MG63 (cell line): ENCODE measurements at places on chromosomes 11 and 22.

DNA sequence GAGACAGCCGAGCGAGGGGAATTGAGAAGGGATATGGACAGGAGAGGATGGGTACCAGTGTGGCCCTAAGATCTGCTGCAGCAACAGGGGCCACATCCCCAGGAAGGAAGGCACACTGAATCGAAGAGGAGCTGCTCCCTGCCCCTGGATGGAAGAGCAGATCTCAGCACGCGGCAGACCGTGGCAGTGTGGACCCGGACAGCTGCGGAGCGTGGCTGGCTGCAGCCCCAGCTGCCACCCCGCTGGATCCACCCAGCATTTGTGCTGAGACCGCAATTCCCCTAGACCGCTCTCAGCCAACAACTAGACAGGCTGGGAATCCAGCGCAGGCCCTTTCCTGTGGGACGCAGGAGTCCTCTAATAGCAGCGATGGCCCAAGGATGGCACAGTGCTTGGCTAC lies 94.7 kb downstream of the NECTIN1 start:
- DNase-seq, result no peak

DNA sequence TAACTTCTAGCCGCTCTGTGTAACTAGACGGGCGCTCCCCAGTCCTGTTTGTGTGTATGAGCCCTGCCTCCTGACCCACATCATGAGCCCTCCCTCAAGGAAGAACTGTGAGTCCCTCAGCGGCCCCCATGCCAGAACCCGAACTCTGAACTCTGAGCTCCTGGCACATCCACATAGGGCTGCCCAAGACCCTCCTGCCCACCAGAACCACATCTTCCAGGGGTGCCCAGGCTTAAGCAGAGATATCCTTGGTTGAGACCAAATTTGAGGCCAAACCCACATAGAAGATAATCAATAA lies 3.0 kb downstream of the TRIM29 start:
- DNase-seq, result no peak

GRCh38 chr22:29200901-29201300 lies 4.8 kb upstream of the EMID1 start:
- no peak for DNase-seq

DNA sequence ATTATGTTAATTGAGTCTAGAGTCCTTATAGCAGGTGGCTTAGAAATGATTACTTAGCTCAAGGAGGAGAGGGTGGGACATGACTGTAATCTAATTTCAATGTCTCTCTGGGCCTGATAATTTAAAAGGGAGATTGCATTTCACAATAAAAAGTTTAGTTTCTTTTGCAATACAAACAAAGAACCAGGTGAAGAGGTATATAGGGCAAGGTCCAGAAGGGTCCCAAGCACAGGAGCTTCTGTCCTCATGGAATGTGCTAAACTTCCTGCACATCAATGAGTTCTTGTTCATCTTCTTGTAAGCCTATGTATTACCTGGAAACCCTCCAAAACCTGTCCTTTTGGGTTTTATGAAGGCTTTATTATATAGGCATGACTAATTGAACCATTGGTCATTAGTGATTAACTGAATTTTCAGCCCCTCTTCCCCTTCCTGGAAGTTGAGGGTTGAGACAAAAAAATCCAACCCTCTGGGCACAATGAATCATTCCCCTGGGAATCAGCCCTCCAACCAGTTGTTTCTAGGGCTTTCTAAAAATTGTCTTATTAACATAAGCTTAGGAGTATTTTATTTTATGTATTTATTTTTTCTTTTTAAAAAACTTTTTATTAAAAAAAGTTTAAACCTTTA lies 37.6 kb downstream of the MS4A2 start:
- no peak for DNase-seq

DNA sequence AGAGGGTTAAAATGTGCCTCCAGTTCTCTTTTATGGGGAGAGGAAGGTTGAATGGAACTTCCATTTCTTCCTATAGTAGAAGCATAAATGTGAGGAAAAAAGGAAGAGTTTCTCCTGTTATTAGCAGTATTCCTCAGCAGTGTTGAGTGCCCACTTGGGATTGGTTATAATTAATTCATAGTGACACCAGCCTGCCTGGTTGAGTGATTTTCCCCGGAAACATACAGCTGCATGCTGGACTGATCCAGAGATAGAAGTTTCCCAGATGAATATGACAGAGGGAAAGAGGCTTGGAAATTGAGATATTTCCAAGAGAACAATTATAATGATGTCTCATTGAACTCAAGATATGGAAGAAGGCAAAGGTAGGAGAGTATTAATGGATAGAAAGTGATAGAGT lies 28.3 kb downstream of the RAB39A start:
- DNase-seq, result no peak

GRCh38 chr11:41110527-41110926 lies 348.9 kb downstream of the LRRC4C start:
- no peak for DNase-seq

GRCh38 chr11:72580642-72580950 lies 93.6 kb downstream of the PDE2A start:
- no peak for DNase-seq

GRCh38 chr11:63767565-63768236 lies 874 bp downstream of the ZFTA start:
- peak; percentile 59 for DNase-seq

DNA sequence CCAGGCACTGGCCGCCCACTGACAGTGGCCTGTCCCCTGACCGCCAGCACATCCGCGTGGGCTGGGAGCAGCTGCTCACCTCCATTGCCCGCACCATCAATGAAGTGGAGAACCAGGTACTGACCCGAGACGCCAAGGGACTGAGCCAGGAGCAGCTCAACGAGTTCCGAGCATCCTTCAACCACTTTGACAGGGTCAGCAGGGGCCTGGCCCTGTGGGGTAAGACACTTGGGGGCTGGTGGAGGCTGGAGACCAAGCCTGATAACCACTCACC lies 6.5 kb downstream of the CTSF start:
- DNase-seq, result no peak

GRCh38 chr11:83039566-83039965 lies 32.1 kb downstream of the RAB30 start:
- DNase-seq, result no peak

DNA sequence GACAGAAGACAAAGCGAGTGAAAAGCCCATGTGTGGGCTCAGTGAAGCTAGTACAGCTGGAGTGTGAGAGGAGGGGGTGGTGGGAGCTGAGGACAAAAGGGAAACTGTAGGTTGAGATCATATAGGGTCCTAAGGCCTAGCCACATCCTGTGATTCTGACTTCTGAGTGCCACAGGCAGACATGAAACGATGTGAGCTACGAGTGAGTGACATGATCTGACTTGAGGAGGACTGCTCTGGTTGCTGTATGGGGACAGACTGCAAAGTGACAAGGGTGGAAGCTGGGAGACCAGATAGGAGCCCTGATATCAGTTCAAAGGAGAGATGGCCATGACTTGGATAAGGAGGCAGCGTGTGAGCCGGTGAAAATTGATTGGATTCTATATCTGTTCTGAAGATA lies 85.4 kb downstream of the MICAL2 start:
- no peak for DNase-seq

DNA sequence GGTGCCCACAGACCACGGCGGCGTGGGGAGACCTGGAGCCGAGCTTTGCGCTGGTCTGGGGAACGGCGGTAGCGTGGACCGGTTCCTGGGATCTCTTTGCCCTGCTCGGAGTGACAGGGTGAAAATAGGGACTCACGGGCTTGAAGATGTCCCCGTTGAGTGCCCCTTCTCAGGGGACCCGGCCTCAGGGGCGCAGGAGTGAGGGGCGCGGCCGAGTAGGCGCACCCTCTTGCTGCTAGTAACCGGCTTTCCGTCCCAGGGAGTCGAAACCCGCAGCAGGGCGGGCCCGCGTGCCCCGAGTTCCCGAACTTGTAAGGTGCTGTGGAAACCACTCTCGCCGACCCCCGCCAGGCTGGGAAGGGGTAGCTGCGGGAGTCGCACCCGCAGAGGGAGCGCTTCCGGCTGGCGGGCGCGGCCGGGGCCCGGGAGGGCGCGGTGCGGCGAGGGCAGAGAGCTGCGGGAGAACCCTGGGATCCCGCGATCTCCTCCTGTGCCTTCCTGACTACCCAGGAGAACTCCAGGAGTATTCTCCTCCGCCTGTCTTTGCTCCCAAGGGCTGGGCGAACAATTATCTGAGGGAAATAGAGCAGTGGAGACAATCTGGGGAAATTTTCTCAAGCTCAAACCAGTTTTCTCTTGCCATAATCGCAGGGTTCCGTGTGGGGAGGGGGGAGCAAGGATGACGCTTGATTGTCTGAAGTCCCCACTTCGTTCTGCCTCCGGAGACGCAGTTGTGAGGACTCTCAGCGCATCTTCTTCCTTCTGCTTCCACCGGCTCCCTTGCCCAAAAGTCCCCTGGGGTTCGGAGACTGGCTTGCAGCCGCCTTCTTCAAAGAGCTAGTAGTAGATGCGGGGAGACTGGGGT lies 666 bp downstream of the NELL1 start:
- DNase-seq, result no peak

DNA sequence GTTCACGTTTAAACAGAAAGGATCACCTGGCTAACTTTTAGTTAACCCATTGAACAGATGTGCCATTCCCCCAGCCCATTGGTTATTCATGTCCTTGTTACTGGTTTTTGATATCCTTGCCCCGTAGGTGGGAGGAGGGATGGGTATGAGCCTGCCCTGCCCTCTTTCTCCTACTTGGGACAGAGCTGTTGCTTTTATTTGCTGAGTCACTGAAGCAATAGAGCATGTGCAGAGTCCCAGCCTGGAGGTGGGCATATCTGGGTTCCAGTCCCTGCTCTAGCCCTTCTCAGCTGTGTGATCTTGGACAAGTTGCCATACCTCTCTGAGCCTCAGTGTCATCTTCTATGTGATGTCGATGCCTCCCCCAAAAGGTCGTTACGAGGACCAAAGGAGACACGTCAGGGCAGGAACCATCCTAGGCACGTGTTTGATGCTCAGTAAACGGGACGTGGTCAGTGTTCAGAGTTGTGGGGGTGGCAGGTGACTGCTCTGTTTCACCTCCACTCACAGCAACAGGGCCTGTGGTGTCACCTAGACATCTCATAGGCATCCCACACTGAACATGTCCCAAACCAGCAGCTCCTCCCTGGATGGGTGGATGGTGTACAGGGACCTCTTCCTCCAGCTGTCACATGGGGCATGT lies 61.0 kb downstream of the BMAL1 start:
- DNase-seq, result peak; percentile 59

DNA sequence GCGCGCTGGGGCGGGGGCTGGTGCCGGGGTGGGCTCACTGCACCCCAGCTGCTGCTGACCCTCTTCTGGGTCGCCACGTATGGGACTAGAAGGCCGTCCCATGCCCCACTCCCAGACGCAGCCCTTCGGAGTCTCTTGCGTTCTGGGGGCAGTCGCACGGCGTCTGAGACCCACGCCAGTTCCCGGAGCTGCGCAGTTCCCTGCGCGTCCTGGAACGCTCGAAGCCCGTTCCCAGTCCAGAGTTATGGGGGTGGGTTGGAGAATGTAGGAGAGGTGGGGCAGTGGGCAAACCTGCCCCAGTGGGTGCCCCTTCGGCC lies 375 bp downstream of the LAYN start:
- DNase-seq, result no peak

- no peak for DNase-seq
These were observed 344.4 kb upstream of the CADM1 start for GRCh38 chr11:115848611-115849010.

- DNase-seq, result no peak
These were observed 864 bp upstream of the USP28 start for GRCh38 chr11:113876074-113876797.

GRCh38 chr11:116499396-116500003 lies 273.3 kb downstream of the BUD13 start:
- peak; percentile 56 for DNase-seq

DNA sequence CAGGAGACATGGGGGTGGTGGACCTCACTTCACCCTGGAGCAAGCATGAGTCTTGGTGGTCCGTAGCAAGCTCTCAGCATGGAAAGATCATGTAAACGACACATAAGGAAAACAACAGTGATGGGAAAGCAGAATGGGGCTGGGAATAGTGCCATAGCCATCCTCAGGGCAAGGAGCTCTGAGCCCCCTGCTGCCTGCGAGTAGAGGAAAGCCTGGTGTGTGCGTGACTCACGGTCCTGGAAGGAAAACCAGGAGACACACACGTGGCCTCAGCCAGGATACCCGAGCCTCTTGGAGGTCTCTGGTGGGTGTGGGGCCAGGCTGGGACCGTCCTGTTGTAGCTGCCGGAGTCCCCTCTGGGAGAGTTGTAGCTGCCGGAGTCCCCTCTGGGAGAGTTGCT lies 12.4 kb downstream of the SHANK3 start:
- peak; percentile 85 for DNase-seq

GRCh38 chr11:28735511-28735910 lies 627.3 kb downstream of the METTL15 start:
- no peak for DNase-seq

DNA sequence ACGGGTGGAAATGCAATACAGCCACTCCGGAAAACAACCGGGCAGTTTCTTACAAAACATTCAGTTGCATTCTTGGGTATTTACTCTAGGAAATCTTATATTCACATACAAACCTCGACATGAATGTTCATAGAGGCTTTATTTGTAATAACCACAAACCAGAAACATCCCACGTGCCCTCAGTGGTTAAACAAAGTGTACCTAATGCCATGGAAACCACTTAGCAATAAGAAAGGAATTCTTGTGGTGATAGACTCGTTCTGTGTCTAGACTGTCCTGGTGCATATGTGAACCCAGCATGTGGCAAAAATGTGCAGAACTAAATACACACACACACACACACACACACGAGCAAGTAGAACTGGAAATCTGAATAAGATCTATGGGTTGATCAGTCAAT lies 1073.3 kb downstream of the TBC1D22A start:
- DNase-seq, result peak; percentile 51

DNA sequence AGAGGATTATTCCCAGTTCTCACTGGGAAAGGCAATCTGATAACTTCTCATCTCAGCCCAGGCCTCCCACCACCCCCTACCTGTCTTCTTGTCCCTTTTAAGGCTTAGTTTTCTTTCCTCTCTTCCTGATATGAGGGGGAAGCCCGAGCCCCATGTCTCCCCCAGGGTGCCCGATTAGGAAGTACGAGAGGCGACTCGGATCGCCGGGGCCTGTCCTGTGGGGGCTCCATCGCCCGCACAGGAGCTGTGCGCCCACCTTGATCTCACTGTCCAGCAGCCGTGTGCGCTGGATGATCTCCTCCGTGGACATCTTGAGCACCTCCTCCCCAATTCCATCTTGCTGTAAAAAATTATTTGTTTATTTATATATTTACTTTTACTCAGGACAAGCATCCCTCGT lies 628 bp downstream of the PSMC3 start:
- DNase-seq, result no peak

GRCh38 chr11:86486261-86487030 lies 111.8 kb downstream of the CCDC81 start:
- no peak for DNase-seq

DNA sequence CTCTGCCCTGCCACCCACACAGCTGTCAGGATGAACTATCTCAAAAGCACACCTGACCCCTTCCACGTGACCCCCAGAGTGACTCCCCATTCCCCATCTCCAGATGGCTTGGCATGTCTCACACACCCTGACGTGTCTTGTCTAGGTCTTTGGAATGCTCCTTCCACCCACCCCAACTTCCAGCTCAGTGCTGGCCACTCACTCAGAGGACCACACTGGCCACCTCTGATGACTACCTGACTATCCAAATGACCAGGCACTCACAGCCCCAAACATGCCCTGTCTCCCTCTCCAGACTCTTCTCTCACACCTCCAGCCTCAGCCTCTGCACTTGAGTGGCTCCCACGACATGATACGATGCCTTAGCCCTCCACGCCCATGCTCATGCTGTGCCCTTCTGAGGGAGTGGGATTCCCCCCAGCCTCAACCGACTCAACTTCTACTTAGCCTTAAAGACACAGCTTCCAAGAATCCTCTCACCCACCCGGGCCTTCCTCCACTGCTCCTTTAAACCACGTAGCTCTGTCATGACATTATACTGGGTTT lies 259.4 kb downstream of the BUD13 start:
- no peak for DNase-seq

- DNase-seq, result no peak
These were observed 16.1 kb downstream of the EIF3F start for GRCh38 chr11:8003187-8003586.
